ENCODE measurements at places on chromosomes 11 and 22. TPM values are rescaled to one million over a fixed set of nuclear protein-coding genes. Genes with fewer than 3 reads are reported as not detected.

The SMIM35 gene
- total RNA-seq, result not detected

The RGL4 gene
- total RNA-seq, result 3.2 TPM

The MMP10 gene
- total RNA-seq, result 0.12 TPM

The SSTR3 gene
- 0.35 TPM for total RNA-seq

The OR56A1 gene
- 0.12 TPM for total RNA-seq

The NOX4 gene
- 42.1 TPM for total RNA-seq

The FOLR2 gene
- total RNA-seq, result 23.8 TPM

Data from metanephros (tissue), 2 donors.